ENCODE measurements at places on chromosomes 12 and 14. TPM values are rescaled to one million over a fixed set of nuclear protein-coding genes. Genes with fewer than 3 reads are reported as not detected.

KRT79 gene
- total RNA-seq: 0.31 TPM

CLEC9A gene
- not detected for total RNA-seq

DCD gene
- total RNA-seq: not detected

PCED1B gene
- 3.8 TPM for total RNA-seq

DNA sequence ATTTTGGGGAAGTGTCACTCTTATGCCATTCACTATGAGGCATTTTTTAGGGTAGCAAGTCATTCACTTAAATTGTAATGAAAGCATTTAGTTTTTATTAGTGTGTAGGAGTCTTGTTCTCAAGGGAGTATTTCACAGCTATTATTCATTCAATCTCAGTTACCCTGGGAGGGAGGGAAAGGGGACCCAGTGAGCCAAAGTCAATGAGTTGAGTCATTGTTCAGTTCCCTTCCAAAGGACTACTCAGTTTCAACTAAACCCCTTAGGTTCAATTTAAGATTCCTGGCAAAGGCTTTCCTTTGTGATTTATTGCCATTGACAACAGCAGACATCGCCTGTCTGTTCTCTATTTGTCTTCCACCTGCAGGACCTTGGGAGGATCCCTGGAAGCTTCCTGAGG lies 29.3 kb upstream of the RASSF8 start:
- DNase-seq: no peak
- no peaks in the 10 kb centered on the region for H3K27me3 ChIP-seq
- peaks cover 10% of the 10 kb centered on the region for H3K4me1 ChIP-seq
- H3K4me3 ChIP-seq: no peak overlapping the region

- no peaks in the 10 kb centered on the region for H3K36me3 ChIP-seq
- DNase-seq: no peak
- H3K4me3 ChIP-seq: peak overlapping the region; percentile 44
- H3K27me3 ChIP-seq: no peaks in the 10 kb centered on the region
Observed at GRCh38 chr14:74616996-74617700, 5.1 kb upstream of the LTBP2 start.

DNA sequence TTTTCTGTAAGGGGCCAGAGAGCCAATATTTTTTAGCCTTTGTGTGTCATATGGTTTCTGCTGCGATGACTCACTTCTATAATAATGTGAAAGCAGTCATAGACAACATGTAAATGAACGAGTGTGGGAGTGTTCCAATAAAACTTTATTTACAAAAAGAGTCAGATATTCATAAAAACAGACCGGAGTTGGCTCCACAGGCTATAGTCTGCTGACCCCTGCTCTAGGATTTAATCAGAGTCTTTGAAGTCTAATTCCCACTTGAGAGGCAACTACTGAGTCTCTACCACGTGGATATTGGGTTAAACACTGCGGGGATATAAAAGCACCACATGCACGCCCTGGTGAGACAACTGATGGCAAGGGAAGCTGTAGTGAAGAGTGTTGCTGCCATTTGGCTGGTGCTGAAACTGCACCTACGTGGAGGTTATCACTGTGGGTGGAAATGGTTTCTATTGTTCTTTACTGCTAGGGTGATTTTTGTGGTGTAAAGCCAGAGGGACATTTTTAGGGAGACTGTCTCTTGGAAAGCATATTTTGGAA lies 3.6 kb upstream of the NINJ2 start:
- peaks cover 31% of the 10 kb centered on the region for H3K4me1 ChIP-seq
- no peak overlapping the region for H3K27ac ChIP-seq
- DNase-seq: no peak

GRCh38 chr12:16347391-16348298 lies at the start of gene MGST1:
MGST1 (plus strand) TSS chr12:16347645; CDS start chr12:16354253, 6,608 bp downstream.
- DNase-seq: no peak
- H3K4me3 ChIP-seq: peak within 1 kb of the TSS; percentile 84
- H3K27ac ChIP-seq: peak within 1 kb of the TSS; percentile 92
- no peaks in the 10 kb centered on the region for H3K36me3 ChIP-seq
- H3K4me1 ChIP-seq: peaks cover 44% of the 10 kb centered on the region

- no peak for DNase-seq
- H3K36me3 ChIP-seq: no peaks in the 10 kb centered on the region
- no peaks in the 10 kb centered on the region for H3K27me3 ChIP-seq
Observed at GRCh38 chr12:9872162-9872561, 3.0 kb upstream of the CLEC2B start.

DNA sequence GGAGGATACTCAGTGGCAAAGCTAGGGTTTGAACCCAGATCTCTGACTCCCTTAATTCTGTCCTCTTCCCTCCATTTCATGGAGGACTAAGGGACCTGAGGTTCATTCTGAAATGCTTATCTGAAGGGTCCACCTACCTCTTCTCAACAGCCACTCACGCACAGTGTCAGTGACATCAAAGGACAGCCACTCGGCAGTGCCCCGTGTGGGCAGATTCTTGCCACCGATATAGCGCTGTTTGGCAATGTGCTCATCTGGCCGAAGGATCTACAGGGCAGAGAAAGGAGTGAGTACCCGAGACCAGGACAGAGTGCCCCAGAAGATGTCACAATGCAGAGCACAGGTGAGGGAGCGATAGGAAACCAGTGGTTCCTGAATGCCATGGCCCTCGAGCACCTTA lies 10.8 kb downstream of the TGFB3 start:
- no peak overlapping the region for H3K27ac ChIP-seq
- H3K4me1 ChIP-seq: peaks cover 60% of the 10 kb centered on the region
- H3K4me3 ChIP-seq: no peak overlapping the region
- no peak for DNase-seq

DNA sequence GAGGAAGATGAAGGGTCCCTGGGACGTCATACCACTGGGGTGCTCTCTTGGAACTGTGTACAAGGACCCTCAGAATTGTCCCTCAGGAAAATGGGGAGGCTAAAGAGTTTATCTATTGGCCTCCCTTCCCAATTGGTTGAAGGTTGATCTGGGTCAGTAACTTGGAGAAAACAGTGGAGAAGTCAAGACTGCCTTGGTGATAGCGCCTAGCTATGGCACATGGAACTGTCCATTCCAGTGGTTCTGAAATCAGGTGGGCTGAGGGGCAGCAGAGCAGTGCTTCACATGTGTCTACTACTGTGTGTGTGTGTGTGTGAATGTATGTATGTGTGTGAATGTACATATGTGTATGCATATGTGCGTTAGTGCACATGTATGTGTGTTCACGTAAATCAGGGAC lies 316.1 kb downstream of the AACS start:
- no peak overlapping the region for H3K27ac ChIP-seq
- H3K4me1 ChIP-seq: no peaks in the 10 kb centered on the region
- no peaks in the 10 kb centered on the region for H3K27me3 ChIP-seq
- H3K4me3 ChIP-seq: no peak overlapping the region
- H3K36me3 ChIP-seq: no peaks in the 10 kb centered on the region

DNA sequence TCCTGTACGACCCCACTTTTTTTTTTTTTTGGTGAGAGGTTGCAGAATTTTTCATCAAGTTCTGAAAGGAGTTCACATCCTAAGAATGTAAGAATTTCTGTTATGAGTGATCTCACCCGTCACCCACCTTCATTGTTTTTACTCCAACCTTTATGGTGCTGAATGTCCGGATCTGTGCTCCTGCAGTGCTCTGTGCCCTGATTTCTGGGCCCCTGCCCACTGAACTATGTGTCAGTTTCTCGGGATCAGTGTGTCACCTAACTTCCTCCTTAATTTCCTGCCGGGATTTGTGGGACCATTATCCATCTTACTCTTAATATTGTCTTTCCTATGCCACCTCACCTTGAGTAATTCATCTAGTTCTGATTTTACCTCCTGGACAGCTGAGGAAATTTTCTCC lies 11.6 kb downstream of the RASSF8 start:
- no peak for DNase-seq
- no peaks in the 10 kb centered on the region for H3K36me3 ChIP-seq
- H3K27me3 ChIP-seq: no peaks in the 10 kb centered on the region
- no peak overlapping the region for H3K4me3 ChIP-seq
- H3K27ac ChIP-seq: no peak overlapping the region

DNA sequence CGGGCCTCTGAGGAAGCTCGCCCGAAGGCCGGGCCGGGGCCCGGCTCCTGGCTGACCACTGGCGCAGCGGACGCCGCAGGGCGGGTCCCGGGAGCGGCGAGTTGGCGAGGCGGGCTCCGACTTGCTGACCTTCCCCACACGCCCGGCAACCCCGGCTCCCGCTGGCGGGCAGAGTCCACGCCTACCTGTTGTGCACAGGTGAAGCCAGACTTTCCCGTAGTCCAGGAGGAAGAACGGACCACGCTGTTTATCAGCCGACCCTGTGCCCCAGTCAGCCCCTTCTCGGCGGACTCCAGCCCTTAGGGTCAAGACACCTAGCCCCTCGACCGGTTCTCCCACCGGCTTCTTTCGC lies 407 bp downstream of the HEATR5A start:
- peaks cover 3% of the 10 kb centered on the region for H3K36me3 ChIP-seq
- DNase-seq: no peak
- peak overlapping the region; percentile 91 for H3K4me3 ChIP-seq
- peaks cover 38% of the 10 kb centered on the region for H3K4me1 ChIP-seq

- DNase-seq: peak; percentile 86
- peak overlapping the region; percentile 86 for H3K4me3 ChIP-seq
- no peaks in the 10 kb centered on the region for H3K27me3 ChIP-seq
- peaks cover 32% of the 10 kb centered on the region for H3K4me1 ChIP-seq
- peaks cover 12% of the 10 kb centered on the region for H3K36me3 ChIP-seq
Observed at GRCh38 chr14:58299401-58300330, 1.3 kb downstream of the ARID4A start.

DNA sequence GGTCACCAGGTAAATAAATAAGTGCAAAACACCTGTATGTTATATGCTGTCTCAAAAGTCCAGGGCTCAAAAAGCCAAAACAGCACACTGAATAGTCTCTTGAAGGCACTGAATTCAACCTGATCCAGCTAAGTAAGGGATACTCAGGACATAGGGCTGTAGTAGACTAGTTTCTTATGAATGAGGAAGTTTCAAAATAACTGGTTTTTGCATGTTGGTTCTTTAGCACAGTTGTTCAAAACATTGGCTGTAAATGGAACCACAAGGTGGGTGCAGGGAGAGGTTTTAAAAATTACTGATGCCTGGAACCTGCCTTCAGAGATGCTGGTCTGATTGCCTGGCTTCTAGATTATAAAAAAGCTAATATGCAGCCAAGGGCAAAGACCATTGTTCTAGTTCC lies 34.1 kb downstream of the NDUFA12 start:
- peaks cover 9% of the 10 kb centered on the region for H3K36me3 ChIP-seq
- no peak for DNase-seq
- no peak overlapping the region for H3K4me3 ChIP-seq
- no peaks in the 10 kb centered on the region for H3K27me3 ChIP-seq

GRCh38 chr12:45773747-45774146 lies 44.2 kb downstream of the ARID2 start:
- DNase-seq: no peak
- H3K27ac ChIP-seq: peak overlapping the region; percentile 17
- H3K27me3 ChIP-seq: no peaks in the 10 kb centered on the region
- H3K4me3 ChIP-seq: no peak overlapping the region

- no peak overlapping the region for H3K4me3 ChIP-seq
- H3K27me3 ChIP-seq: no peaks in the 10 kb centered on the region
- DNase-seq: no peak
- H3K27ac ChIP-seq: no peak overlapping the region
- peaks cover 1% of the 10 kb centered on the region for H3K36me3 ChIP-seq
- peaks cover 20% of the 10 kb centered on the region for H3K4me1 ChIP-seq
Observed at GRCh38 chr14:32571995-32572866, 243.1 kb downstream of the AKAP6 start.

- no peak overlapping the region for H3K27ac ChIP-seq
- H3K4me3 ChIP-seq: no peak overlapping the region
- H3K36me3 ChIP-seq: peaks cover 3% of the 10 kb centered on the region
- no peak for DNase-seq
Observed at GRCh38 chr14:101843665-101844064, 82.2 kb downstream of the PPP2R5C start.

GRCh38 chr14:104421892-104422828 lies 157.4 kb upstream of the C14orf180 start:
- no peaks in the 10 kb centered on the region for H3K36me3 ChIP-seq
- DNase-seq: peak; percentile 60
- H3K4me1 ChIP-seq: no peaks in the 10 kb centered on the region
- peaks cover 31% of the 10 kb centered on the region for H3K27me3 ChIP-seq
- no peak overlapping the region for H3K4me3 ChIP-seq

DNA sequence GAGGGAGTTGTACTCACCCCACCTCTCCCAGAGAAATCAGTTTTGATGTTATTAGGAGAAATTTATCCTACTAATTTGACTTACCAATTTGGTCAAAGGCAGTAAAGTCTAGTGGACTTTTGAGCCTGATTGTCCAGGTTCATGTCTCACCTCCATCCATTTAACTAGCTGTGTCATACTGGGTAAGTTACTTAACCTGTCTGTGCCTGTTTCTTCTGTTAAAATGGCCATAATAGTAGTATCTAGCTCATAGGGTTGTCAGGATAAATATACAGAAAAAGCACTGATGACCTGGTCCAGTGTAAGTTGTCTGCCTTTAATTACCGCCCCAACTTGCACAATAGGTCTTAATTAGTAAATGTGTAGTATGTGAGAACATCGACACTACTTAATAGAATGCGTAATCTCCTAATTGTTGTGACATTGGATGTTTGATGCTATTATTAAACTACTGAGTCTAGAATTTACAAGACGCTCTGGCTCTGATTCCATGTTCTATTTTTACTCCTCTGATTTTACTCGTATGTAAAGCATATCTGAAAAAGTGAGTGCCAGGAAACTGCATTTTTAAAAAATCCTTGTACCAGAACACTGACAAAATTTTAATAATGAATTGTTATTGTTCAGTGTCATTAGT lies 1.5 kb downstream of the RAB21 start:
- no peaks in the 10 kb centered on the region for H3K27me3 ChIP-seq
- H3K4me3 ChIP-seq: peak overlapping the region; percentile 87
- peaks cover 15% of the 10 kb centered on the region for H3K36me3 ChIP-seq
- H3K4me1 ChIP-seq: peaks cover 39% of the 10 kb centered on the region
- no peak for DNase-seq

DNA sequence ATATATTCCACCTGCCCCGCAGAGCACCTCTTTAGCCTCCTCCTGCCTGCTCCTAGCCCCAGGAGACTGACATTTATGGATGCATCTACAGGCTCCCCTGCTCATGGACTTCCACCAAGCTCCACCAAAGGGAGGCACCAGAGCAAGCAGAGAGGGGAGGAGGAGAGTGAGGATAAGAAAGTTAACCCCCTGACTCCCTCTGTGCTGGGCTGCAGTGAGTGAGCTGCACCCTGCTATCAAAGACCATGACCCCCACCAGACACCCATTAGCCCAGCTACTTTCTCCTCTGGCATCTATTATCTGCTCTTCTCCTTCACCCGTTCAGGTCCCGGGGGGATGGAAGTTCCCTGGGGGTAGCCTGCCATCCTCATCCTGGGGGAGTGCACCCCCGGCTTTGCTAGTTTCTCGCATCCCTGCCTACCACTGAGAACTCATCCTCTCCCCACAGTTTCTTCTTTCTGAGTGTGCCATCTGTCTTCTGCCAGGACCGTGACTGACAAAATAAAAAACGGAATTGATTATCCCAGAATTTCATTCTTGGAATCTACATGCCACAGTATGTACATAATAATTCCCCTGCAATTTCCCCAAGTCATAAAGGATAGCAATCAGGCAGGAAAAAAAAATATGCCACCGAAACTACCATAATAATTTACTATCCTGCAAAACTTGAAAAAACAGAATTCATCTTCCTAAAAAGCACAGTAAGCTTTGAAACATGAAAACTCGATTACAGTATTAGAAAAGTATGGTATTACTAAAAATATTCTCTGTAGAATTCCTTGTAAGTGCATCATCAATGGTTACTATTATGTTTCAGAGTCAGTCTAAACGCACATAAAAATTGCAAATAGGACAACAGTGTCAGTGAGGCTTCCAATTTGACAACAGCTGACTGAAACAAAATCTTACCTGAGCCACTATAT lies 45.2 kb downstream of the FOXN3 start:
- peaks cover 3% of the 10 kb centered on the region for H3K36me3 ChIP-seq
- no peaks in the 10 kb centered on the region for H3K27me3 ChIP-seq
- peak overlapping the region; percentile 76 for H3K27ac ChIP-seq
- no peak for DNase-seq

GRCh38 chr12:108714866-108715265 lies 16.5 kb downstream of the CORO1C start:
- H3K36me3 ChIP-seq: peaks cover 2% of the 10 kb centered on the region
- peaks cover 76% of the 10 kb centered on the region for H3K4me1 ChIP-seq
- DNase-seq: no peak

Data from chondrocyte (in vitro differentiated cells).